ENCODE measurements at places on chromosomes 6 and 20.

DNA sequence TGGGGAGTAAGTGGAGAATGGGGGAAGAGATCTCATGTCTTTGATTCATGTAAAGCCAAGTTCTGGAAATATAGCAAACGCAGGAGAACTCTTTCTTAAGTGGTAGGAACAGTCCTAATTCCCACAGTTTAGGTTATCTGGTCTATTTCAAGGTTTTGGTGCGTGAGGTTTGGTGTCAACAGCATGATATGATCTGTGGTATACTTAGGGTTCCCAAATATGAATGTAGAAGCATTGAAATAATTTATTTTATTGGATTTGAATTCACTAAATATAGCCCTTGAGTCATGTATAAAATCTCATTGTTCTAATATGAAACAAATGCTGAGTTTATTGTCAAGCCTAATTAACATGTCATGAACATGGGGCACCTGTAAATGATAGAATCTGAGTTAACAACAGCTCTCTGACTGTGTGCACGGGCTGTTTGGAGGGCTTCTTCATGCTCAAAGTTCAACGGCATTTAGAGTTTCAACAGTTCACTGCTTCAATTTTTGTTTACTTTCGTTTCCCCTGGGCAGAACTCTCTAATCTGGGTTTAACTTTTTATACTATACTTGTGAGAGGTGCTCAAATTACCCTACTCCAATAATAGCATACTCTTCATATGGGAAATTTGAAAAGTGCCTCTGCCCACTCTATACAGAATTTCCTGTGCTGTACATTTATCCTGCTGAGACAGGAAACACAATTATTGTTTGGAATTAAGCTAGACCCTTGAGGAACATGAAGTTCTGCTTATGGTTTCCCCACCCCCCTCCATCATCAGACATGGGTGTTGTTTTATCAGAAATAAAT lies 236.3 kb upstream of the ZNF217 start:
- no peak for DNase-seq

- DNase-seq = no peak
These were observed 242.6 kb downstream of the ARID1B start for GRCh38 chr6:157019733-157020132.

DNA sequence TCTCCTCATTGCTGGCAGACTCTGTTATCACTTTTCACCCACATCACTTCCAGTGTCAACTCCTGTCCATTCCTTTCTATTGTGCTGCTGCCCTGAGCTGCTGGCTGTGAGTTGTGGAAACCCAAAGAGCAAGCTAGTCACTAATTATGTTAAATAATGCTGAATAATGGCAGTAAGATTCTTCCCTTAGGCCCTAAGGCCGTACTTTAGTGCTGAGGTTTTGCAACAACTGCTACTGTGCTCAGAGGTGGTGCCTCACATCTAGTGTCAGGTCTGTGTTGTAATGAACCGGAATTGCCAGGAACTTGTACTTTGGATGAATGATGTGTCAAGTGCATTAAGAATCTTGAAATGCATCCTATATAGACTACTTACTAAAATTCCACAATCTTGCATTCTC lies 372.2 kb upstream of the RNF217 start:
- DNase-seq = no peak

- peak; percentile 74 for DNase-seq
These were observed 863.4 kb downstream of the DHX35 start for GRCh38 chr20:39825524-39825923.

DNA sequence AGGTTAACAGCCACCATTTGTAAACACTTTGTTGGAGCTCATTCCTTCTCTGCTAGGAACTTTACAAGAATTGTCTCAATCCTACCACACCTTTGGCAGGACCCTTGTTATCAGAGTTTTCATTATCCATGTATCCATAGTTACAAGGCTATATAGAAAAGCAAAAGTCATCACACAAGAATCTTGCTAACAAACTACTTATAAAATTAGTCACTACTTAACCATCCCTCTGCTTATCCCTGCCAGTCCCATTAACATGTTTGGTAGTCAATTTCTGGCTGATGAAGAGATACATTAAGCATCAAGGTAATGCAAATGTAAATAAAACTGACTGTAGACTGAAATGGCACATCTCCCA lies 10.4 kb downstream of the ZSWIM3 start:
- DNase-seq = no peak

GRCh38 chr6:45537539-45537938 lies 159.8 kb upstream of the SUPT3H start:
- DNase-seq = no peak

- DNase-seq = no peak
These were observed 177.3 kb downstream of the EPHA7 start for GRCh38 chr6:93242049-93242448.

DNA sequence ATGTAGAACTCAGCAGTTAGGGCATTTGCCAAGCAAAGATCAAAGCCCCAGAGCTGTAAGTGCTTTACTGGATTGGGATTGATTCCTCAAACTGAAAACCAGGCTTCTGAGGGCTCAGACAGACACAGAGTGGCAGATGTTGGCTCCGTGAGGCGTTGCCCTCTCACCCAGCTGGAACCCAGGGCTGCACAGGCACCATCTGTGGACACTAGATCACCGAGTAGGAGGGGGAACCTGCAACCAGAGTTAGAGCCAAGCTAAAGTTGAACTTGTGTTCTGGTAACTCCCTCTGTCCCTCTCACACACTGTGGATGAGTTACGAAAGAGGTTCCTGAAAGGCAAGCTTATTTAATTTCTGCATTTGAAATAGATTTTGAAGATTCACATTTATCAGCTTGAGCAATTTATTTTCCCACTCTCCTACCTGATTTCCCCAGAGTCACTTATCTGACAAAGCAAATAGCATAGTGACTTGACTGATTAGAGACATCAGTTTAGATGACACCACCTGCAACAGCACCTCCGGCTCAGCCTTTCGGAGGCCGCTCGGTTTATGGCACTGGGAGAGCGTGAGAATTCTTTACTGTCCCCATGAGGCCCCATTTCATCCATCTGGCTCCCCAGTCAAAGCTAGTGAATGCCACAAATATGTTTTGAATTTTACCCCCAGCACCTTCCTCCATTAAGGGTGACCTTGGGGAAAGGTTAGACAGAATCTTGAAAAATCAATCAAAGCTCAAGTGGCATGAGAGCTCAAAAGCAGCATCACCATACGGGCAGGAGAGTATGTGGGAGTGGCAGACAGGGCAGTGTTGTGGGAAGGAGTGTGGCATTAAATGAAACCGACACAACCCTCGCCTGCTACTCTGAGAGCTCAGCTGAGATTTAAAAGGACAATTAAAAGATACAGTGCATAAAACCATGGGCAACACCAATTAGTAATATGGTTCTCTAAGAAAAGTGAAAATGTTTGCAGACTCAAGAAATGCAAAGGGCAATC lies 48.5 kb downstream of the RPF2 start:
- no peak for DNase-seq

DNA sequence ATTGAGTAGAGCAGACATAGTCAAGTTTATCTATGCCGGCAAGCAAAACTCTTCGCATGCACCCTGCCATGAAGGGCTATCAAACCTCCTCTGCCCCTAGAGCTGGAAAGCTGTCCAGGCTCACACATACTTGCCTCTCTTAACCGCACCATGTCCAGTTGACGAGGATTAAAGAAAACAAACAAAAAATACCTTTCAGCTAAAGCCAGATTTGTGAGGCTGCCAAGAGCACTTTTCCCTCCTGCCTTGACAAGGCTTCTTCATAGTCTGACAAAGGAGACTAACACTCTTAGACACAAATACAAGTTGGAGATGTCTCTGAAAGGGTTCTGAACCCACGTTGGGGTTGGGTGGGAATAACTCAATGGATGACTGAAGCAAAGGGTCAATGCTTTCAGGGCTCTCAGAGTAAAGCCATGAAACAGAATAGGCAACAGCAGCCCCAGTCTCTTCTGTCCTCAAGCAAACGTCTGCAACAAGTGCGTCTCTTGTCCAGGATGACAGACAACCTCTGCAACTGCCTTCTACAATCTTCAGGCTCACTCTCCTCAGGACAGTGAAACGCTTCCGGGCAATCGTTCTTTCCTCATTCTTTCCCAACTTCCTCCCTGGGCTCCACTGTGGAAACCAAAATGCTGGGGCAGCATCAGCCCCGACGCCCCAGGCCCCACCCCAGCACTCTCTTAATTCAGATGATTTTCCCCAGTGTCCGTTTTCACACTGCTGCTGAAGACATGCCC lies 57.8 kb downstream of the AGPAT4 start:
- DNase-seq = no peak

DNA sequence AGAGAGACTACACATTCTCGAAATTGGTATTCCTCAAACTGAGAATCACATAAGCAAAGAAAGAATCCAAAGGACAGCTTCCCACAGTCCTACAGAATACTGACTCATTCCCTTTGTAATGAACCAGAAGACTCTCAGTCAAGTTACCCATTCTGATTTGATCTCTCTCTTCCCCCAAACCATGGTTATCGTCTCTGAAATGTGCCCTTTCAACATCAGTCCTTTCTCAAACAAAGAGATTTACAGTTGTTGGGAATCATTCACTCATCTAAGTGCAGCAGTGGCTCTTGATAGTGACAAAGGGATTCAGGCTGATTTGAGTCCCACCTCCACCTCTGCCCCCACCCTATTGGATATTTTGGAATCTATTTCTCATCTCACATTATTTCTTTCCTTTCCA lies 15.0 kb upstream of the RSPO3 start:
- no peak for DNase-seq

DNA sequence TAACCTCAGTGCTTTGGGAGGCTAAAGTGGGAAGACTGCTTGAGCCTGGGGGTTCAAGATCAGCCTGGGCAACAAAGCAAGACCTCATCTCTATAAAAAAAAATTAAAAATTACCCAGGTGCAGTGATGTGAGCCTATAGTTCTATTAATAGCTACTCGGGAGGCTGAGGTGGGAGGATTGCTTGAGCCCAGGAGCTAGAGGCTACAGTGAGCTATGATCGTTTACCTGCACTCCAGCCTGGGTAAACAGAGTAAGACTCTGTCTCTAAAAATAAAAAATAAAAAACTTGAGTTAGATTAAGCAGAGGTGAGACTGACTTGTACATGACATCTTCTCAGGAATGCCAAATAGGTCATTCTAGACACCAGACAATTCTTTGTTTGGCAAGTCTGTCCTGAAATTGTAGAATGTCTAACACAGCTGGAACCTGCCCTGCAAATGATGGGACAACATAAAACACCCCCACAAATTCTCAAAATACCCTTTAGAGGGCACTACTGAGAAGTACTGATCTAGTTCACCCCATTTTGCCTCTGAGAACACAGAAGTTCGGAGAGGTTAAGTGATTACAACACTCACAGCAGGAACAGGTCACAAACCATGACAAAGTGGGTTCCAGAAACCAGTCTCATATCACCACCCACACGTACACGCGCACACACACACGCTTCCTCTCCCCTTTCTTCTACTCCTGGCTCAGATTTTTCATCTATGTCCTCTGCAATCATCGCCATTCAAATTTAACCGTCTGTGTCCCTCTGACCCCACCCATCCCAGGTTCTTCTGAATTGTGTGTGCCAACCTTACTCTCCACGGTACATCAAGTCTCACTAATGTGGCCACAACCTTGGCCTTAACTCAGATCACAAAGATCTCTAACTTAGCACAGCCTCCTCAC lies 38.3 kb downstream of the ARHGAP18 start:
- no peak for DNase-seq

DNA sequence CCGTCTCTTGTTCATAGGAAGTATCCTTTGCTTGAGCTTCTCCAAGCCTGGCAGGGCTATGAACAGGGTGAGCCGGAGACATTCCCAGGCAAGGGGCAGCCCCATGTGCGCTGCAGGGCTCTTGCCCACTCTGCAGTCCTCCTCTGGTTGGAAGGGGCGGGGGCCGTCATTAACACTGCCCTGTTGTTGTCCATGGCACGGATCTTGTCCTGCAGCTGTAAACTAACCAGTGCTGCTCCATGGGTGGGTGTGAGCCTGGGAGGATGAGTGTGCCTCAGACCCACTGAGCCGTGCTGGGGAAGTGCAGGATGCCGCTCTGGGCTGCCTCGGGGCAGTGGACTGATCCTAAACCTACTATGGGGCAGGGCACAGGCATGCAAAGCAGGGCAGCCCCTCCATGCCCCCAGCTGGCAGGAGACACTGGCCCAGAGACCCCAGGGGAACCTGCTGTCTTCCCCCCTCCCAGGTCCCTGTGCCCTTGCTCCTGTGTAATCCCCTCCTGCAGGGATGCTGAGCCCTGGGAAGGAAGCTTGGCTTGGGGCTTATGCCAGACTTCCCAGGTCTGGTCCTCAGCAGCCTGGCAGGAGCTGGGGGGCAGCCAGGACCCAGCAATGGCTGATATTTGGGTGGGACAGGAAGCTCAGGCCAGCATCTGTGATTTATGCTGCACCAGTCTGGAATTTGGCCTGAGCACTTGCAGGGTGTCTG lies 8.5 kb downstream of the EBF4 start:
- no peak for DNase-seq

DNA sequence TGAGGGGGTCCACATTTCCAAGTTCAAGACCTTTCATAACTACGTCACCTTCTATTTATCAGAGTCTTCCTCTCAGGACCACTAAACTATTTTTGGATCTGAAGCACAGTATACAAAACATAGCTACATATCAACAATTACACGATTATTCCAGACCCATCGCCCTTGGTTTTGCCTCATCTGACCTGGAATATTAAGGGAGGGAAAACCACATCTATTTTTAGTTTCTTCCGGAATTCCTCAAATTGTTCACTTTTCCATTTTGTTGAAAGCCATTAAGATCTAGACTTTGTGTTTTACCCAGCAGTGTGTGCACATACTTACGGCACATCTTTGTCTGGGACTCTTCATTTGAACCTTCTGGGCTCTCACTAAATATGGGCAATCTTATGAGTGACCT lies 12.0 kb upstream of the ADGRF5 start:
- DNase-seq = no peak

- no peak for DNase-seq
These were observed at the start of gene RIPOR3 for GRCh38 chr20:50690650-50691572. RIPOR3 (minus strand) TSS chr20:50691542; CDS start chr20:50691128, 414 bp downstream.

GRCh38 chr6:109036574-109037294 lies 57.9 kb downstream of the SESN1 start:
- DNase-seq = no peak

GRCh38 chr6:25671652-25672051 lies 19.6 kb downstream of the SCGN start:
- no peak for DNase-seq

DNA sequence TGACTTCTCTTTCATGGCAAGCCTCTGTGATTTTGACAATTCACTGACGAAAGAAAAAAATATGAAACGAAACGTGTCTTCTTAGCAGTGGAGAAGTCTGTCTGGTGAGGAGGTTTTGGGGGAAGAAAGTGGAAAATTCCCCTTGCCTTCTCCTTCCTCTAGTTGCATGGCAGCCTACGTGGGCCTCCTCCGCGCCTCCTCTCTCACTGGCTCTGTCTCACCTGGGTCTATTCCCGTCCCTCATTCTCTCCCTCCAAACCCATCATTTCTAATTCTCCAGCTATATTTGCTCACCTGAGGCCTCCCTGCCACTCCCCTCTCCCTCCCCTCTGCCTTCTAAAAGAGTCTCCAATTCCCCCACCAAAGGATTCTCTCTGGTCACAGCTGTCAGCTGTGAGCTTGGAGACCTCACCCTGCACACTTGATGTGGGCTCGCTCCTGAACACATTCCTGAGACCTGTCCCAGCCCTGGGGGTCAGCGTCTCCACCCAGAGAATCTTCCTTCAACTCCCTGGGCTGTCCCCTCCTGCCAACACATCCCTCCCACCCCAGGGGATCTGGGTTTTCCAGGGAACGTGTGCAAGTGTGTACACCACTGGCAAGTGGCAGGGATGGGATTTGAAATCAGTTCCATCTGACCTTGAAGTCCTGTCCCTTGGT lies 159.6 kb upstream of the PMEPA1 start:
- DNase-seq = no peak
